ENCODE measurements at places on chromosomes 6 and 20.

DNA sequence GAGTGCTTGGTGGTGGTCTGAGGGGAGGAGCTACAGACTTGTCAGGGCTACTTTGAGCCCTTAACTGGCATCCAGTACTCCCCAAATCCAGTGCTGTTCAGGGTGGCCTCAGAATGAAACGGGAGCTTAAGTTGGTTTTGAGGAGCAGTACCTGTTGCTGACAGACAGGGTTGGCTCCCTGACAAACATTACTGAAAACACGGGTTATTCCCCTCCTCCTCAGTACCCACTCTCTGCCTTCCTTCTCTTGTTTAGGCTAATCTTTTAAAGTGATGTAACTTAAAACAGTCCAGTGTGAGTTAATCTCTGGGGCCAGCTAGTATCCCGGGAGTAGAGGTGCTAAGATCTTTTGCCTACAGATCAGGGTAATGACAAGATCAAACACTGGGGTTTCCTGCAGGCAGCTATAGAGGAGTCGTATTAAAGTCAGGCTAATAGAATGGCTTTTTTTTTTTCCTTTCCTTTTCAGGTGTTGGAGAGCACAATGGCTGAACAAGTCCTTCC lies 3.7 kb downstream of the TNFAIP3 start:
- DNase-seq = no peak

DNA sequence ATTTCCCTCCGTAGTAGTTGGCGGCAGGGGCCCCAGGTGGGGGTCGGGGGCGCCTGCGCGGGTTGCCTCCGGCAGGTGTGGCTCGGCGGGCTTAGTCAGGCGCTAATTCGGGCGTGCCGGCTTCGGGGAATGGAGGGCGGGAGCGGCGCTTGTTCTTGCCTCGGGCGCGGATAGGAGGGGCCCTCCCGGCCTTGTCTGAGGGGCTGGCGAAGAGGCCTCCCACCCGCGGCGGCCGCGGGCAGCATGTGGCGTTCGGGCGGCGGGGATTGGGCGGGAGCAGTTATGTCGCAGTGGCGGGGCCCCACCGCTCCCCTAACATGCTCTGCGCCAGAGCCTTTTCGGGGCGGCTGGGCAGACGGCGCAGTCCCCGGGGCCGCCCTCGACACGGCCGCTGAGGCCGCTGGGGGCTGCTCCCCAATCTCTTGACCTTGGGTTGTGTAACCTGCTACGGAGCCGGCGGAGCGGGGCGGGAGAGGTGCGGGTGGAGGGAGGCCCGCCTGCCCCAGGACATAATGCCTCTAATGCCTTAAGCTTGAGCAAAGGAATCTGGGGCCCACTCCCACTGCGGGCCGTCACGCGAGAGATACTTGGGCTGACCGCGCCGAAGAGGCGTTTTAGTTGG lies 1.1 kb downstream of the AMD1 start:
- no peak for DNase-seq

- no peak for DNase-seq
These were observed 28.0 kb downstream of the COX4I2 start for GRCh38 chr20:31665753-31666152.

GRCh38 chr6:31058128-31058894 lies 48.0 kb downstream of the MUC22 start:
- no peak for DNase-seq

- no peak for DNase-seq
These were observed 556 bp downstream of the PANK2 start for GRCh38 chr20:3889489-3890397.

- no peak for DNase-seq
These were observed 13.4 kb upstream of the GHRH start for GRCh38 chr20:37274851-37275524.

DNA sequence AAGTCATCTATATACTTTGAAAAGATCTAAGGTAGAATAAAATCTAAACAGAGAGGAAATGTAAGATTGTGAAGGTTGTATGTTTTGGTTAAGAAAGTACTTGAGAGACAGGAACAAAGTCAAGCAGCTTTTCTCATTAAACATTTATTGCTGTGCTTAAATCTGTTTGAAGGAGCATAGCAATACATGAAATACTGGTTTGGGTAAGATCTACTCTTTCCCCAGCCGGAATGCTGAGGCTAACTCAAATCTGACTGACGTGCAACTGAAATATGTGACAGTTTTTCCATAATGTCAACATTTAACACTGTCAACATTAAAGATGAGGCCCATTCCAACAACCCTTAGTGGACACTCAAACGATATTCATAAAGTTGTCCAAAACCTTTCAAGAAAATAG lies 59.9 kb downstream of the MAN1A1 start:
- DNase-seq = no peak

DNA sequence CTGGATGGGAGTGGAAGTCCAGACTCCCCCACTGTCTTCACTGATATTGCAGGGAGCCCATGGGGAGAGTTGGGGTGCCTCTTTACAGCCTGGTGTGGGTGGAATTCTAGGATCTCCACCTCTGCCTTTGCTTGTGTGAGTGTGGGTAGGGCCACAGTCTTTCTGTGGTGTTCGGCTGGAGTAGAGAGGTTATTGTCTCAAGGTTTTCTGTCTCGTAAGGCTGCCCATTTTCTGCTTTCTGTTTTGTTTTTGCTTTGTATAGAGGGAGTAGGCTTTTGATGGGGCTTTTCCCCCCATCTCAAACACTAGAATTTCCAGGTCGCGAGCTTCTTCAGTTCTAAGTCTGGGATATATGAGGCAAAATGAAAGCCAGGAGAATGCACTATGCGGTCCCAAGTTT lies 40.4 kb upstream of the ELMO2 start:
- no peak for DNase-seq

GRCh38 chr6:21665392-21666200 lies 72.0 kb downstream of the SOX4 start:
- DNase-seq = no peak

- no peak for DNase-seq
These were observed 414.0 kb upstream of the OPRM1 start for GRCh38 chr6:153625089-153625488.

DNA sequence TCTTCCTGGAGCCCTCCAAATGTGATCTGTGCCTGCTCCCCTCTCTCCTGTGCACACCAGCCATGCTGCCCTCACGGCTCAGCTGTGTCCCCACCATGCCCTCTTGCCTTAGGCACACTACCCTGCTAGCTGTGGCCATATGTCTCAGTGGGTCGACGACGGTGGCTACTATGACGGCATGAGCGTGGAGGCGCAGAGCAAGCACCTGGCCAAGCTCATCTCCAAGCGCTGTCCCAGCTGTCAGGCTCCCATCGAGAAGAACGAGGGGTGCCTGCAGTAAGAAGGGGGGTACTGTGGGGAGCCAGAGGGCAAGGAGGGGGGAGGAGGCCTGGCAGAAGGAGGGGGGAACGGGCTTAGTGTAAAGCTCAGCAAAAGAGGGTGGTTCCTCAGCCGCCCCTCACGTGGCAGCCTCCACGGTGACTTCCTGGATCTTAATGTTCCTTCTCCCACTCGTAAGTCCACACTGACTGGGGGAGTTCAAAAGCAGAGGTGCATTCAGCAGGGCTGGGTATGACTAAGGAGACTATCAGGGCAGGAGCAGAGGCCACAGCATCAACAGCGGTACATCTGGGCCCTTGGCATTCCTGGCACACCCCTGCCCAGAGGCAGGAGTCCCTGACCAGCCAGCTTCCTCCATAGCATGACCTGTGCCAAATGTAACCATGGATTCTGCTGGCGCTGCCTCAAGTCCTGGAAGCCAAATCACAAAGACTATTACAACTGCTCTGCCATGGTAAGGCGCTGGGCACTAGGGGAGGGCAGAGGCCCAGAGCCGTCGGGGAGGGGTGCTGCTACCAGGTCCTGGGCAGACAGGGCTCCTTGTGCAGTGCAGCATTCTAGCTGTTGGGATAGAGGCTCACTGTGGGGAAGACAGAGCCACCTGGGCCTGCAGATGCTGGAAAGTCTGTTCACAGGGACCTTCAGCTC lies 8.0 kb downstream of the DNPH1 start:
- DNase-seq = no peak

- DNase-seq = no peak
These were observed 271.0 kb downstream of the ZNF217 start for GRCh38 chr20:53322651-53323050.

Measured in NCI-H1417 treated with DMSO at 0.1 percent for 48 hours (cell line).